ENCODE measurements at places on chromosomes 11 and 22. TPM values are rescaled to one million over a fixed set of nuclear protein-coding genes. Genes with fewer than 3 reads are reported as not detected.

Gene IGLL1
- not detected for total RNA-seq

Gene BACE1-AS
- 4.7 TPM for total RNA-seq

Gene KREMEN1
- 3.4 TPM for total RNA-seq

Gene GPHA2
- not detected for total RNA-seq

Gene PPP1R14B
- total RNA-seq: 175 TPM

Gene BIRC2
- total RNA-seq: 66.8 TPM

Gene OR52I2
- total RNA-seq: not detected

Gene GGTLC2
- not detected for total RNA-seq

Gene CWC15
- 46.3 TPM for total RNA-seq

Gene CCDC73
- not detected for total RNA-seq

All from smooth muscle cell of the umbilical artery (primary cell).